ENCODE measurements at places on chromosomes 1 and 21.

DNA sequence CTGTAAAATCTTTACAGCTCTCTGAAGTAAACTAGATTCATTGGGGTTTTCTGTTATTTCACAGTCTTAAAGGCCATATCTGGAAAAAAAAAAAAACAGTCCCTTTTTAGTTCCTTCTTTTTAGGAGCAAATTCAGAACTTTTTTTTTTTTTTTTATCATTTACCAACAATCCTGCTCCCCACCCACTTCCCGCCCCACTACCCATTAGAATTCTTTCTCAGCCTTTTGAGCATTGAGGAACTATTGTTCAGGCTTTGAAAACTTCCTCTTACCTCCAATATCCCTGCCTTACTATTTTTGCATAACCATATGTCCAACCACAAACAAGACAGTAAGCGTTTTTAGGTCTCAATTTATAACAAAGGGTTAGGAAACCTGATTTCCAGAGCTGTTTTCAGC is 330.1 kb downstream of the PLPP3 start:
- no peak for DNase-seq

DNA sequence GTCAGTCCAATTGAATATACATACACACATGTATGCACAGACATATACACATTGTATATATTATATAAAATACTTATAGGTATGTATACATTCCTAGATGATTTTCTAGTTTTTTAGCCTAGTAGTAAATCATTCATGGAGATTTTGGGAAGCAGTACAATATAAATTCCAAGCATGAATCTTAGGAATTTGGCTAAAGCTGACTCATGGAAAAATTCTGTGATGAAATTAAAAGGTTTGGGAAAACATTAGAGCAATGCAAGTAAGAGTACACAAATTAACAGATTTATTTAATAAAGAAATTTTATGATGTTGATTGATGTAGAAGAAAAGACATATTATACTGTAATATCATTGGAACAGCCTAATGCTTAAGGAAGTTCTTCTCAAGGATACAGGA is 43.7 kb upstream of the PTGFR start:
- DNase-seq, result no peak

DNA sequence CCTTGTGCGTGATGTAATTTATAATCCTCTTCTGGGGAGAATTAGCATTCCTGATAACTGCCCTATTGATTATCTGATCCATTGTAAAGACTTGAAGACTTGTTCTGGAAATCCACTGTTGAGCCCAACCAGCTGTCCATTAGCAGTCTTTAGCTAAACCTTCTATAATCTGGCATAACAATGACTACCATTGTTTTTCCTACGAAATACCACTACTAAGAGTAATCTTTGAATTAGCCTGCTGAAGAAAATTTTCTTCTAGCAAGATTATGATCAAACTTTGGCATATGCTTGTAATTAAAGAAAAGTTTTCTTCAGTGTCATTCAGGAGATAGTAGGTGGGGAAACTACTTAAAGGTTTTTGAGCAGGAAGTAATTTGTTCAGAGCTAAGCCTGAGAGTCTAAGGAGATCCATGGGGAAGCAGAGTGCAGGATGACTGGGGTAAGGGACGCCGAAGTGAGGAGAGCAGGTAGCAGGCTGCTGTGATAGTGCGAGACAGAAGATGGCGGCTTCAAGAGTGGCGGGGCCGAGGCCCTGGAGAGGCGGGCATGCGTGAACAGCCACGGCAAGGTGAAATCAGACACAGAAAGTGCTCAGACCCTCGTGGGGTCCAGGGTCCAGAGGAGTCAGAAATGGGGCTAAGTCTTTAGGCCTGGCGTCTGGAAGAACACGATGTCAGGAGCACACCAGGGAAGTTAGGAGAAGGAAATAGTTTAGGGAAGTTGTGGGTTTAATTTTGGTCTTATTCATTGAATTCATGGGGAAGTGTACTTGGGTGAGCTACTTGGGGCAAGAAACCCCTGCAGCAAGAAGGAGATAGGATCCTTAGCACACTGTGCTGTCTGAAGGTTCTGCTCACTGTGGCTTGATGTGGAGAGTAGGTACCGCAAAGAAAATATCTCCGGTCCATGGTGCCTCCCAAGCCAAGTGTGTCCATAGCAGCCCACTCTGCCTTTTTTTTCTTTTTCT is 112.6 kb upstream of the ADAR start:
- DNase-seq, result no peak

GRCh38 chr1:205306929-205307566 is 14.5 kb downstream of the NUAK2 start:
- DNase-seq, result no peak

DNA sequence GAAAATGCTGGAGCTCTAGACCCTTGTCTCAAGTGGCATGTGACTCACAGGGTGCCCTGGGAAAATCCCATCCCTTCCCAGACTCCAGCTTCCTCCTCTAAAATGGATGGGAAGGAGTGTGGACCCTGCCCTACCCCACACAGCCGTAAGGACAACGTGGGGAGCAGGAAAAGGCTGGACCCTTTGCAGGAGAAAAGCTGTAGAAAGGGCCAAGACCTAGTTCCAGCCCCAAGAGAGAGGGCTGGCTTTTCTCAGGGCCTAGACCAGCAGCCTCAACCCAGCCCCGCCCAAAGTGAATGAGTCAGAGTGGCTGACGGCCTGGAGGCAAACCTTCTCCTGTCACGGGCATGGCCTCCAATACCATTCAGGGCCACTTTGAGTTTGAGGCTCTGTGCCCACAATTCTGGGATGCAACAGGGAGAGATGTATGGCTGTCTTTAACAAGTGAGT is 1.1 kb downstream of the LAMB3 start:
- DNase-seq, result peak; percentile 86

- no peak for DNase-seq
Measured at GRCh38 chr1:86645851-86646250, 58.5 kb upstream of the SH3GLB1 start.

DNA sequence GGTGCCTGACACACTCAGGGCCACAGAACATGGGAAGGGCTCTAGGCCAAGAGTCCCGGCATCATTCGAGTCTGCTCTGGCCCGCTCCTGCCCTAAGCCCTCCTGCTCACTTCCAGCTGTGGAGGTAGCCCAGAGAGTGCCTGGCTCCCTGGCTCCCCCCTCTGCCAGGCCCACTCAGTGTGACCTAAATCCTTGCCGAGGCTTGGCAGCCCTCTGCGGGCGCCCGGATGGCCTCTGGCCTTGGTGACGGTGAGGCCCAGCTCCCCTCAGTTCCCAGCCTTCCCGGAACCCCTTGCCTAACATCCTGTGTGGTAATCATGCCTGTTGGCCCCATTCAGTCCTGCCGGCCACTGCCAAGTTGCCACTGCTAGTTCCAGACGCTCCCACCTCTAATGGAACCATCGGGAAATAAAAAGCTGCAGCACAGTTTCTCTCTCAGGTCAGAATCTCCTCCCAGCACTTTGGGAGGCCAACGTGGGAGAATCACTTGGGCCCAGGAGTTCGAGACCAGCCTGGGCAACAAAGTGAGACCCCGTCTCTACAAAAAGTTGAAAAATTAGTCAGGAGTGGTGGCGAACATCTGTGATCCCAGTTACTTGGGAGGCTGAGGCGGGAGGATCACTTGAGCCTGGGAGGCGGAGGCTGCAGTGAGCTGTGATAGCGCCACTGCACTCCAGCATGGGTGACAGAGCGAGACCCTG is 1.2 kb upstream of the H6PD start:
- no peak for DNase-seq

- no peak for DNase-seq
Measured at GRCh38 chr1:93171549-93172034, 8.6 kb downstream of the TMED5 start.

- no peak for DNase-seq
Measured at GRCh38 chr1:83716641-83717040, 282.3 kb downstream of the TTLL7 start.

GRCh38 chr1:33086384-33086850 is 5.5 kb downstream of the AZIN2 start:
- peak; percentile 61 for DNase-seq

- DNase-seq, result no peak
Measured at GRCh38 chr1:58870298-58870676, 86.4 kb upstream of the JUN start.

- DNase-seq, result peak; percentile 89
Measured at GRCh38 chr1:84573967-84574842, at the start of gene CTBS. Gene CTBS, minus strand, starts transcription at chr1:84574440. Its CDS starts 25 bp downstream, at chr1:84574415.

DNA sequence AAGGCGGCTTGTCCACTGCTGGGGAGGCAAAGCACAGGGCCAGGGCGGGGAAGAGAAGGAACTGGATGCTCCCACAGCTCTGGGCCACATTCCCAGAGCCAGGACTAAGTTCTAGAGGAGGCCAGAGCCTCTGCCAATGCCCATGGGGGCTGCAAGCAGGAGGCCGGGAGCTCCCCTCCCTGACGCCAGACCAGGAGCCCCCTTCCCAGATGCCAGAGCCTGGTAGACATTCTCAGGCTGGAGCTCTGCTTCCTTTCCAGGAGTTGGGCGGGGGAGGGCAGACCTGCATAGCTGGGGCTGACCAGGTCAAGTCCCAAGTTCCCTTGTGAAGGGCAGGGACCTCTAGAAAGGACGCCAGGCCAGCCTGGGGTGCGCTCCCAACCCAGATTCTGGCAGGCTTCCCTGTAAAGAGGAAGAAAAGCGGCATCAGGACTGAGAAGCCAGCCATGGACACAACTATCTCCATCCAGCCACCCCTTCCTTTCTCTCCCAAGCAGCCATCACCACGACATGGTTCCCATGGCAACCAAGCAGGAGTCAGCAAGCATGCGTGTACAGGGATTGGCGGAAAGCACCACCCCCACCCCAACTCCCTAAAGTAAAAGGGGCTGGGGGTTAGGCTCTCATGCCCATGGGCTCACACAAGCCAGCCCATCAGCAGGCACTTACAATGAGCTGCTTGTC is 13.4 kb downstream of the KIF21B start:
- no peak for DNase-seq

DNA sequence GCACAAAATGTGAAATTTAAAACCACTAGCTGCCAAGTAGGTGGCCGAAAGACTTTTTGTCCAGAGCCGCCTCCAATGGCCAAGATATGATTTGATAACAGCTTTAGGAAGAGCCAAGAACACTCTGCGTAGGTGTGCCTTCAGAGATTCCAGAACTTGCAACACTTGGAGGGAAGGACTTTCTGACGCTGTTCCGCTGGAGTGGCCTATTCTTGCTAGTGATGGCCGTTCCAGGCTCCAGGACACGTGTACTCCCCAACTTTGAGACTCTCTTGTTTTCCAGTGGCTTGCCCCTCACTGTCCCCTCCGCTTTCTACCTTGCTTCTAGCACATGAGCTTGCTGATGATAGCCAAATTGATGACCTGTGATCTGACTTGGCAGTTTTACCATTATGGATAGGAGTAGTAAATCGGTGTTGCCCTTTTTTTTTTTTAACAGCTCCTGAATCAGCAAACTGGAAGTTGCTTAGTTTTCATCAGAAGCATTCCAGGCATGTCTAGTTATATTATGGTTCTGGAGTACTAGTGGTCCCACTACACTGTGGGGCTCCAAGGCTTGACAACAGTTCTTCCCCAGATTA is 1.0 kb downstream of the PRDX6 start:
- DNase-seq, result no peak

GRCh38 chr1:193408782-193409293 is 222.4 kb upstream of the B3GALT2 start:
- DNase-seq, result no peak

GRCh38 chr1:12597792-12598191 is 20.2 kb downstream of the DHRS3 start:
- DNase-seq, result no peak

GRCh38 chr1:218380125-218380977 is 35.2 kb downstream of the TGFB2 start:
- DNase-seq, result no peak

GRCh38 chr1:14977338-14977931 is 176.1 kb upstream of the TMEM51 start:
- no peak for DNase-seq

DNA sequence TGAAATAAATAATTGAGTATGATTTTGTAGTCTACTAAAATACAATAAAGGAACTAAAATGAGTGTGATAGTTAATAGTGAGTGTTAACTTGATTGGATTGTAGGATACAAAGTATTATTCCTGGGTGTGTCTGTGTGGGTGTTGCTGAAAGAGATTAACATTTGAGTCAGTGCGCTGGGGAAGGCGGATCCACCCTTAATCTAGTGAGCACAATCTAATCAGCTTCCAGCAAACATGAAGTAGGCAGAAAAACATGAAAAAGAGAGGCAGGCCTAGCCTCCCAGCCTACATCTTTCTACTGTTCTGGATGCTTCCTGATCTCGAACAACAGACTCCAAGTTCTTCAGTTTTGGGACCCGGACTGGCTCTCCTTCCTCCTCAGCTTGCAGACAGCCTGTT is 1716.6 kb downstream of the MRPL39 start:
- no peak for DNase-seq

DNA sequence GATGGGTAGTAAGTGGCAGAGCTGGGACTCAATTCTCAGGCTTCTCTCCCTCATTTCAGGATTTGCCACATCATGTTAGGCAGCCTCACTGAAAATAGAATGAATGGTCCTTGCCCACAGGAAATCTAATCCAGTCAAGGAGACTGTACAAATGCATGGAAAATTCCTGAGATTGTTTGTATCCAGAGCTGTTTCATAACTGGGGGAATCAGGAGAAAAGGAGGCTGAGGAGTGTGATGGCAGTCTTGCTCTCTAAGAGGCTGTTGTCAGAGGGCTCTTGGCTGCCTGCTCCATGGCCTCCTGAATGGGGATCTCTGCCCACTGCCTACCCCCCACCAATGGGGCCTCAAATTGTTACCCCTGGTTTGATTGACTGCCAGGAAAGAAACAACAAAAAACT is 141.9 kb upstream of the TNR start:
- DNase-seq, result no peak

DNA sequence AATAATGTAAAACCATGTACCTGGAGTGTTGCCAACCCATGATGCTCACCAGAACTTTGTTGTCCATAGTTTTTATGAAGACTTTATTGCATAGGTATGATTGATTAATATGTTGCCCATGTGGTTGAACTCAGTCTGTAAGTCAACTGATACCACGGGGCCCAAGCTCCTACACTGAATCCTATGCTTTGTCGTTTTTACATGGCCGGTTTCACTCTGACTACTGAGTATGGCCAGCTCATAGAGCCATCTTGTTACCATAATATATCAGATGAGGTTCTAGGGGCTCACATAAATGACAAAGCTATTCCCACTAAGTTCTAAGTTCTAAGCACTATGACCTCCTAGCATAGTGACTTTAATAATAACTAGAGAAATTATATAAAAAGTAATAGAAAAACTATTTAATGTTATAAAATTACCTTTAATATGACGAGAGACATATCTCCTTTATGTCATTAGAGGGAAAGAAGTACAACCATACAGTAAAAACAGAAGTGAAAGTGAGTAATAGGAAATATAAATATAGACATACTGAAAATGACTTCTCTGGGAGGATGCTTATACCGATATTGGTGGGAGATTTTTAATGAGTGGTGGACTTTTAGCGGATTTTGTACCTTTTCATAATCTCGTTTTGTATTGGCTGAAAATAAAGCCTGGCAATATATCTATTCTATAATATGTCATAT is 983.4 kb upstream of the PRMT6 start:
- no peak for DNase-seq

- no peak for DNase-seq
Measured at GRCh38 chr1:166844791-166845190, 5.5 kb downstream of the POGK start.

DNA sequence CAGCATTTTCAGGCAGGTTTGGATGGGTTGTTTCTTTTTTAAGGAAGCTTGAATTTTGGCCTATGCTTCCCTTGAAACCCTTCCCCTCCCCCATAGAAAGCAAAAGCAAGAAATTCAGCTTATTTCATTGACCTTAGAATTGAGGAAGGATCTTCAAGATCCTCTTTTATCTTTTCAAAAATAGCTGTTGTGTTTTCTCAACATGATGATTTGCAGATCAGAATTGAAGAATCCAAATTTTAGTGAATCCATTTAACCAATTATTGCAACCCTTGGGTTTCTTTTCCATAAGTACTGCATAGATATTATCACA is 73.7 kb downstream of the LRRC8C start:
- no peak for DNase-seq

- no peak for DNase-seq
Measured at GRCh38 chr21:39047046-39047445, 136.2 kb downstream of the PSMG1 start.

All from stimulated activated CD4-positive, alpha-beta T cell treated with anti-CD3 and anti-CD28 coated beads, Interleukin-15, amount 100 ng/mL, for 24 hours (primary cell).